Activated CD8-positive, alpha-beta T cell treated with anti-CD3 and anti-CD28 coated beads for 36 hours (primary cell): ENCODE measurements at places on chromosomes 7 and 10.

- DNase-seq: peak; percentile 52
These were observed 26.3 kb upstream of the PPIF start for GRCh38 chr10:79320820-79321493.

DNA sequence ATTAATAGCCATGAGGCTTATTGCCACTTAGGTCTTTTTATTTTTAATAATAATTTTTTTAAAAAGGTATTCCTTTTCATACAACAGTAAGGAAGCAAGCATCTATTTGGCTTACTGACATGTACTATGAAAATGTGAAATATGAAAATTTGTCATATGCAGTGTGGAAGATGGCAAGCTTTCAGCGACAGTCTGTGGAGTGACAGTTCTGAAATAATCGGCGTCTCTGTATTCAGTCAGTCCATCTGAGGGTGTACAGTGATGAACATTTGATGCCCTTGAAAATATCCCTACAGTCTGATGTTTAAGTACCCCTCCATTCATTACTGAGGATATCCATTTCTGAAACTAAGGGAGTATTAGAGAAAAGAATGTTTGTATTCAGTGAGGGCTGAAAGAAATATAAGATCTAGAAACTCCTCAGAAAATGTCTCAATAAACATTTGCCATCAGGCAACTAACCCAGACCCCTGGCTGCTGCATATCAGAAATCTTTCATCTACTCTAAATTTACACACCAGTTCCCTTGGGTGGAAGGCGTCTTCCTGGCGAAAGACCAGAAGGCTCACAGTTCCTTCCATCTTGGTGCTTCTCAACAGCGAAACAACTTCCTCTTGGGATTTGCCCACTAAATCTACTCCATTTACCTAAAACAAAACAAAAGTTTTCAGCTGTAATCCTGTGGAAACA, 440.6 kb downstream of the PARD3 start:
- no peak for DNase-seq

DNA sequence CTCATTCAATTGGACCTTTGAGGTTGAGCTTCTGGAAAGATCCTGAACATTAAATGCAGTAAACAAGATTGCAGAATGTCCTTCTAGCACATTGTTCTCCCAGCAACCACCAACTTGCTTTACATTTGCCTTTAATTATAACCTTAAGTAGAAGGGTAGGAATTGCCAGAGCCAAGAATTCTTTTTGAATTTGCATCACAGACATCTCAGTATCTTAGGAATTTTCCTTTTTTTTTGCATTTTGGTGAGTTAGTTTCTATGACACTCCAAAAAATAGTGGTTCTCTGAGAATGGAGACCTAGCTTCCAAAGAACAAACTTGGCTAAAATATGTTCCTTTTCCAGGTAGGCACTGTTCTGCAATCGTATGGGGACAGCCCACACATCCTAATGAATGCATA, 456.0 kb downstream of the GATA3 start:
- DNase-seq: no peak

GRCh38 chr10:70738006-70738760, 47.0 kb downstream of the TBATA start:
- no peak for DNase-seq
